ENCODE measurements at places on chromosomes 11 and 22.

DNA sequence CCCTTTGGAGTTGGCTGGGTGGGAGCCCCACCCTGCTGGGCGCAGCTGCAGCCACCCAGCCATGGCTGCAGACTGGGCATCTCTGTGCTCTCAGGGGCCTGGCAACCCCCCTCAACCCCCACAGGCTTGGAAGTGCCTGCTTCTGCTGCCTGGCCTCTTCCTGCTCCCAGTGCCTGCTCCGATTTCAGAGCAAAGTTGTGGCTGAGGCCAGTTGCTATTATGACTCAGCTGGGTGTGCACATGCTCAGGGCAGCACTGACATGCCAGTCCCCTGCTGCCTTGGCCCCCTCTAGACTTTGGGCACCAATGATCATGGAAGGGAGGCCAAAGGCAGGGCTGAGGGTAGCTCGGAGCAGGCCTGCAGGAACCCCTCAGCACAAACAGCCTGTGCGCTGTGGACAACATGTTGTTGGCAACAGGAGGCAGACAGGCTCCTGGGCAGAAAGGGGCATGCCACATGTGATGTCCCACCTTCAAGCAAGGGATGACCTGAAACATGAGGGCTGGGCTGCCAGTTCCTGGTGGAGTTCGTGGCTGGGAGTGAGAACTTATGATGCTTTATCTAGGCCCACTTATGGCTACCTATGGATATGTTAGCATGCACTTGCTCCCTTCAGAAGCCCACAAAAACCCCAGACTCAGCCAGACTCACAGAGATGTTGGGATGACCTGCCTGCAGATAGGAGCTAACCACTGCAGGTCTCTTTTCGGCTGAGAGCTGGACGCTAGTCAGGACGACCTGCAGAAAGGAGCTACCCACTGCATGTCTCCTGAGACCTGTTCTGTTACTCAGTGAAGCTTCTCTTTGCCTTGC is 96.4 kb upstream of the AMOTL1 start:
- no peak for DNase-seq

DNA sequence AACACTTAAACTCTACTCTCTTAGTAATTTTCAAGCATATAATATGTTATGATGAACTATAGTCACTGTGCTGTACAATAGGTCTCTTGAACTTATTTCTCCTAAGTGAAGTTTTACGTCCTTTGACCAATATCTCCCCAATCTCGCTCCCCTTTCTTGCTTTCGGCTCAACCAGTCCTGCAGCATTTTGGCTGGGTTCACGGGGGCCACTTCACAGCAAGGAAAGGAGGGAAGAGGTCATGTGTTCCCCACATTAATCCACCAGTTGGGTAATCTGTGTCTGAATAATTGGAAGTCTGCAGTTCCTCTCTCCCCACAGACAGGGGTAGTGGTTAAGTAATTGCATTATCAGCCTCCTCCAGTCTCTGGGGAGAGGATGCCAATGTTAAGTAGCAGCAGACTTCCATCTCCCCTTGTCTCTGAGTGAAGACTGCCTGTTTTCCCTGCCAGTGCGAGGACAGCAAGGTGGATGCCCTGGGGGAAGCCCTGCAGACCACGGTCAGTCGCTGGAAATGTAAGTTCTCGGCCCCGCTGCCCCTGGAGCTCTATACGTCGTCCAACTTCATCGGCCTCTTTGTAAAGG is 59.2 kb upstream of the CRTAM start:
- DNase-seq: no peak

- no peak for DNase-seq
Observed at GRCh38 chr22:27377501-27378295, 423.9 kb downstream of the MN1 start.

- DNase-seq: no peak
Observed at GRCh38 chr22:35777335-35777975, 59.8 kb downstream of the APOL5 start.

DNA sequence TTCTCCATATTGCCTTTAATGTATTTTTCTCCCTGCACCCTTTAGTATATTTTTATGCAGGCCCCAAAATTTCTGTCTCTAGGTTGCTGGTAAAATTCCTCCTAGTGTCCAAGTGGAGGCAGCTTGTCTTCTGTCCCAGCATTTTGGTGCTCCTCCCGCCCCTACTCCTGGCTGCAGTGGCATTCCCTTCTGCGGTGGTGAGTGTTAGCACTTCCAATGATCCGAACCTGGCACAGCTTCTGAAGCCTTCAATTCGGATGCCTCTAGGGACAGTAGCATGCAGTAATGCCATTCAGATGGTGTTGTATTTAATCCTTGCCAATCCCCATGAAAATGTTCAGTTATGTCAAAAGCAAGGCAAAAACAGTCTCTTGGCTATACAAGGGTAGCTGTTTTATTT is 5.9 kb downstream of the YWHAH start:
- DNase-seq: no peak

- DNase-seq: no peak
Observed at GRCh38 chr11:85299258-85299942, 327.7 kb downstream of the DLG2 start.

GRCh38 chr11:9574622-9575259 is 1.3 kb downstream of the WEE1 start:
- peak; percentile 27 for DNase-seq

GRCh38 chr11:94545264-94546161 is 1.8 kb downstream of the FUT4 start:
- DNase-seq: no peak

DNA sequence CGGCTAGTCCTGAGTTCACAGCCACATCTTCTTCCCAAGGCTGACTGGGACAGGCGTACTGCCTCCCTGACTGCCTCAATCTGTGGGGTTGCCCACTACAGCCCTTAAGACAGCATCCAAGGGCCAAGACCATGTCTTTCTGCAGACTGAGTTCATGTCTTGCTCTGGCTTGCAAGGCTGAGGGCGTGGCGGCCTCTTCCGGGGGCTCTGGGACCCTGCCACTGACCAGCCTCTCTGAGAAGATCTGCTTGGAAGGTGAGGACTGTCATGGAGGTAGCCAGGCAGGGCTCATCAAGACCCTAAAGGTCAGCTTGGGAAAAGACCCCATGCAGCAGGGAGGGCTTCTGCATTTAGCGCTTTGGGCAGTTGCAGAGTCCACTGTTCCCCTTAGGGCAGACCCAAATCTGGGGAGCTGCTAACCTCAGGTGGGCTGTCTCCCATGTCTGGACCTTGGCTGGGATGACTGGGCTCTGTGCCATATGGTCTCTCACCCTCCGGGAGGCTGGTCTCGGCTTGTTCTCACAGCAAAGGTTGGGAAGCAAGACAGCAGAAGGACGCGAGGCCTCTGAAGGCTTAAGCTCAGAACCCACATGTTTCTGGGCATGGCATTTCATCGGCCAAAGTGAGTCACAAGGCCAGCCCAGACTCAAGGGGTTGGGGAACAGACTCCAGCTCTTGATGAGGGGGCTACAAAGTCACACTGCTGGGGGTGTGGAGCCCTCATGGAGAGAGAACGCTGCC is 109.1 kb upstream of the LMO1 start:
- DNase-seq: no peak

- DNase-seq: no peak
Observed at GRCh38 chr11:907668-908067, 2.9 kb downstream of the CHID1 start.

DNA sequence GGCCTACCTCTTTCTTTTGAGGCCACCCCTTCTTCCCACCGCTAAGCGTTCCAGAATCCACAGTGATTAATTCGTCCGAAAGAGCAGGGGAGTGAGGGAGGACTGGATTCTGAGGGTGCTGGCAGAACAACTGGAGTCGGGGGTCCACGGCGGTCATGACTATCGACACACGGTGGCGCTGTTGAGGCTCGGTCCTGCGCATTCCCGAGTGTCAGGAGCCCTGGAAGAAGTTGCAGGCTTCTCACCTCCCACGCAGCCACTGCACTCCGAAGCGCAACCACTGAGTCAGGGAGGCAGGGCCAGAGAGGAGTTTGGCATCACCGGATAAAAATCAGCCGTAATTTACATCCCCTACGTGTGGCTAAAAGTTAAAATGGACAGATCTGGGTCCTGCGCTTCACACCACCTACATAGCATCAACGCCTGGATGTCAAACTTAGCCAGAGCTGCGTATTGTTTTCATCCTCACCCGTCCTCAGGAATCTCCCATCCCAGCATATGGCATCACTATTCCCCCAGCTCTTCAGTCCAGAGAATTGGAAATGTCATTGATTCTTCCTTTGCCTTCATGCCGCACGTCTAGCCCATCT is 10.7 kb upstream of the CTSF start:
- peak; percentile 68 for DNase-seq

DNA sequence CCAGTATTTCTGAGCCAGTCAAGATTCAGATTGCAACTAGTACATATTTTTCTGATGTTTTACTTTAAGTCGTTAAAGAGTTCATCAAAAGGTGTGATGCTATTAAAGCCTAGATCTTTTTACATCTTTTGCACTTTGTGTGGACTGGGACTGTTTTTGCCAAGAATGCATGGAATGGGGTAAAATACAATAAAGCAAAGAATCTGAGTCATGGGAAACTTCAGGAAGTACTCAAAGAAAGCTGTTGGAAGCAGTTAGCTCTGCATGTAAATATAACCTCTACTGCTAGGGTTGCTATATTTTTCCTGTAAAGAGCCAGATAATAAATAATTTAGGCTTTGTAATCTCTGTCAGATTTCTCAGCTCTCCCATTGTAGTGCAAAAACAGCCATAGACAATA is 20.9 kb downstream of the ATXN10 start:
- no peak for DNase-seq

- no peak for DNase-seq
Observed at GRCh38 chr11:22733475-22734248, 67.3 kb downstream of the GAS2 start.

DNA sequence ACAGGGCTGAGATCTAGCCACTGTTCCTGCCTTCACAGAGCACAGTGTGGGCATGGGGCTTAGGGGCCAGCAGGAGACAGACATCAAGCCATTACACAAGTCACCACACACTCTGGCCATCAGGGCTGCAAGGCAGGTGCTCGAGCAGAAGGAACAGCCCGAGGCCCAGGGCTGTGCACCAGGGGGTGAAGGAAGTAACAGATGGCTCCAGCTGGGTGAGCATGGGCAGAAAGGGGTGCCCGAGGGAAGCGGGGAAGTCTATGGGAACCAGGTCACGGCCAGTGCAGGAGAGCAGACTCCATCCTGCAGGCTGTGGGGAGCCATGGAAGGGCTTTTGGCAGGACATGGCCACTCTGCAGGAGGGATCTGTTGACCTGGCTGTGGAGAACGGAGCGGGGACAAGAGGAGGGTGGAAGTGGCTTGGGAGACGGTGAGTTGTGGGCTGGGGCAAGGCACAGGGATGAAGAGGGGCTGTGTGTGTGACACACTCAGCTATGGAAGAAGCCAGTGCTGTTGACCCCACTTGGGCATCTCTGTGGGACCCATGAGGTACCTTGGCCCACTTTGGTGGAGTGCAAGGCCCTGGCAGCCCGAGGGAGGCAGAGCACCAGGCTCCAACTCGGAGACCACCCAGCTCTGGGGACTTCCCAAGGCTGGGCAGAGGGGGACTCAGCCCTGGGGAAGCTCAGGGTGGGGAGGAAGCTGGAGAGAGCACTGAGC is 3.6 kb downstream of the C11orf68 start:
- DNase-seq: no peak

- DNase-seq: no peak
Observed at GRCh38 chr22:43510281-43511070, 98.7 kb downstream of the MPPED1 start.

DNA sequence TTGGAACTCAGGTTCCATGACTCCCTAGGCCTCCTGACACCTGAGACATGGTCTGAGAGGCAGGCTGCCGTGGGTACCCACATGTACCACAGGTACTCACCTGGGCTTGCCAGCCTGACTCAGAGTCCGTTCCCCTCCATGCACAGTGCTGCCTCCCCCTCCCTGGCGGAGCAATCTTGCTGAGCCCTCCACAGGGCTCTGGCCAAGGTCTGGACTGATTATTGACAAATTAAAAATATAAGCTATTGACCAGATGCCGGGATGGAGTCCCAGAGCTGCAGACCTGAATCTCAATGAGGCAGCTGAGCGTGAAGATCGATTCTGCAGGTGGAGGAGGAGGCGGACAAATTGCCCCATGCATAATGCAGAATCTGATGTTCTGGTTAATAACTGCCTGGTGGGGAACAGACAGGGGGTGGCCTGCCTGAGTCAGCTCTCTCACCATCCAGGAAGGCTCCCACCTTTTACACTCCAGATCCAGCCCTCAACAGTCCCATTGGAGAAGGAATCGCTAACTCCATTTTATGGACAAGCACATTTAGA is 422.7 kb downstream of the MIAT start:
- no peak for DNase-seq

GRCh38 chr11:61833471-61833870 is 5.4 kb downstream of the FADS2 start:
- DNase-seq: no peak

DNA sequence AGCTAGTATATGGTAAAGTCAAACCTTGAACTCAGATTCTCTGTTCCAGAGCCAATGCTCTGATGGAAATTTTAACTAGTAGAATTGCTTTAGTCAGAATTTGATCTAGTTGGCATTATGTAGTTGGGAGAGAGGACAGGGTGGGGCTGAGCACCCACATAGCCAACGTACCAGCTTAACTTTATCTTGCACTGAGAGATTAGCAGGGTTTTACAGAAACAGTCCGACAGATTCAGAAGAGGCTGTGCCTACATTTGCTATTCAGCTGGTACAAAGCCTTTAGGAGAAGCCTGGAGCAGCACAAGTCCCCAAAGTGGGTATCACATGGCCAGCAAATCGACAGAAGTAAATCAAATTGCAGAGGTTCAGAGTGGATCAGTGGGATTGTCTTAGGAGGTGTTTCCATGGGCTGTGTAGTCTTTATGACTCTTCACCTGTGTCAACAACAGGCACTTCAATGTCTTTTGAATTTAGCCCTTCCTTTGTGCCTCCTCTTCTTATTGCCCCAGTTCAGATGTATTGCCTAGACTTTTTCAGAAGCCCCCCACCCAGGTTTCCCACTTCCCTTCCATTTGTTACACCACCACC is 7.3 kb upstream of the CSRP3 start:
- no peak for DNase-seq

GRCh38 chr22:42951093-42951710 is 63.7 kb downstream of the PACSIN2 start:
- DNase-seq: no peak

GRCh38 chr22:22689621-22690345 is 45.4 kb downstream of the GGTLC2 start:
- DNase-seq: no peak

DNA sequence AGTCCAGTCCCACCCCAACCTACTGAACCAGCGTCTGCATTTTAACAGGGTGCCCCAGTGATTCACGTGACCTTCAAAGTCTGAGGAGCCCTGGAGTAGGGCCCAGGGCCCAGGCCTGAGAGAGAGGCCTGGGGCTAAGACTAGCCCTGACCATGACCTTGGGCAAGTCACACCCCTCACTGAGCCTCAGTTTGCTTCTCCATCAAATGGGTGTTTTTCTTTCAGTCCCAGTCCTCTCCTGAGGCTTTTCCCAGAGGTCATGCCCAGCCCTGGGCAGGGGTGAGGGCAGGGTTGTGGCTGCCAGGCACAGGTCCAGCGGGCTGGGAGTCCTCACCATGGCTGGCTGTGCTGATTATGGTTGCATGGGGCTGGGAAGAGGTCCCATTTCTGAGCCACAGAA is 33.0 kb upstream of the GCAT start:
- DNase-seq: no peak

DNA sequence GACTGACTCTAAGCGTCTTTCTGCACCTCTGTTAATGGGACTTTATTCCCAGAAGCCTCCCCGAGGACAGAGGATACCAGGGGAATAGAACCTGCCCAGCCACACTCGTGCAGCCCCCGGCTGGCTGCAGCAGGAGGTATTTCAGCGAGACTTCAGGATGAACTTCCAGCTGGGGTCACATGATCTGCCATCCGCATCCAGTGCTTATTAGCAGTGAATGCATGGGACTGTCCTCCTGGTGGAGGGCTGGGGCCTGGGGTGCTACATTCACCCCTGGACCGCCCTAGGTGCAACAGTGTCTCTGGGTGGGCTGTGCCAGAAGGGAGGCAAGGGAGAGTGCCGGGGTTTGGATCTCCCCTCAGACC is 1.6 kb downstream of the DUSP8 start:
- DNase-seq: no peak
